Pancreas (tissue), 10 donors: ENCODE measurements at places on chromosomes 12 and 14. TPM values are rescaled to one million over a fixed set of nuclear protein-coding genes. Genes with fewer than 3 reads are reported as not detected.
A peak's percentile ranks its signal among the peaks of the same experiment; 100 is the strongest.

DNA sequence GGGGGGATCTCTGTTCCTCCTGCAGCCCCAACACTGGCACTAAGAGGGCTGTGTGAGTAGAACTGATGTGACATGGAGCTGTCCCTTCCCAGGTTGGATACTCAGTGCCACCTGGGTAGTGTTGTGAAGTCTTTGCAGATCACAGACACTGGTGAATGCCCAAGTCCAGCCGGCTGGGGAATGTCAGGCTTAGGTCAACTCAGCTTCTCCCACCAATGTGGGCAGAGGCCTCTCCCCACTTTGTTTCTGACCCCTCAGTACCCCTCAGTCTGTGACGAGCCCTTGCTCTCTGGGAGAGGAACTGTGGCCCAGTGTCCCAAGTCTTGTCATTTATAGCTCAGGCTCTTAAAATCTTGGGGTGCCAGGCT is 11.3 kb downstream of the SLC25A29 start:
- DNase-seq = no peak

The BHLHE41 gene
- polyA plus RNA-seq = 3.8 TPM

The AMHR2 gene
- polyA plus RNA-seq = 2.9 TPM

DNA sequence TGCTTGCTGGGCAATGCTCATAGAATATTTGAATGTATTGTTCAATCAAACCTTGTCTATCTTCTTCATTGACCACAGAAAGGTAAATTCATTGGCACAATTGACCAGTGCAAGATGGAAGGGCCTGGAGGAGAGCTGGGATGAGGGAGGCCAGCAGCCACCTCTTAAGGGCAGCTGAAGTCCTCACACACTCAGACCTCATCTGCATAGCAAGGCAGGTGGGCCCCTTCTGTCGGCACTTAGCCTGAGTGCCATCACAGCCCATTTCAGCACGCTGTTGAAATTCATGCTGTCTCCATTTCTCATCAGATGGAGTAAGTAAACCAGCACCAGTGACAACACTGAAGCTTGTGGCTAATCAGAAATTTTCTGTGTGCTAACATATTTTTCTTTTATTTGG is 25.4 kb upstream of the HMGA2 start:
- DNase-seq = no peak

GRCh38 chr14:52729925-52730708 is at the start of gene STYX:
TSS of gene STYX (plus strand) at chr14:52730166. CDS start at chr14:52730475, 309 bp downstream.
- DNase-seq = peak; percentile 98

The GLIPR1L1 gene
- polyA plus RNA-seq = not detected

GRCh38 chr12:46770501-46771183 is 55.2 kb downstream of the SLC38A4 start:
- peak; percentile 20 for DNase-seq

DNA sequence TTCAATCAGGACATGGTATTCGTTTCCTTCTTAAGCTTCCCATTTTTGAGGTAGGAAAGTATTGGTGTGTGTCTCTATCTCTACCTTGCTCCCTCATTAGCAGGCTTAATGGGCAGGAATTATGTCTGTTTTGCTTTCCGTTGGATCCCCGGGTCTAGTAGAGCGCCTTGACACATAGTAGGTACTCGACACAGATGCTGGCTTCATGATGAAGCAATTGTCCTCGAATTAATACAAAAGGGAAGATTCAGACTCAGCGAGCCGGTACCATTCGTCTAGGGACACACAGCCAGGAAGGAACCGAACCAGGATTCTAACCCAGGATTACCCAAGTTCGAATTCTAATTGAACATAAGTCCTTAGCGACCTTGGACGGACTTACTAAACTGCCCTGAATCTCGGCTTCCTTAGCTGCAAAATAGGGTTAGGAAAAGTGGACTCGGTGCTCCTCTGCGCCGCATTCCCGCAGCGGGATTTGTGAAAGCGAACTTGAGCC is 496 bp upstream of the ISCU start:
- DNase-seq = no peak

DNA sequence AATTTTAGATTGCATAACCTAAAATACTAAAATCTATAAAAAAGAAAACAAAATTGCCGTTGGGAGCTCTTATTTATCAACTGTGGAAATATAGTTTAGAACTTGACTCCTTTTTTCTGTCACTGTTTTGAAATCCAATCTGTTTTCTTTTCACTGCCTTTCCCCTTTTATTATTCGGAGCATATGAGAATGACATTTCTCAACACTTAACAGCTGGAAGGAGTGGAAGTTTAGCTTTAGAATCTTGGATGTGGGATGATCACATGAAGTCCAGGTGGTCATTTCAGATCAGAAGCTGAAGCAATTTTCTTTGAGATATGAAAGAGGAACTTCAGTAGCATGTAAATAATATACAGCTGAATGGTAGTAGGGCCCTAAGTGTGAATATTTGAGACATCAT is 16.7 kb downstream of the TRHDE start:
- no peak for DNase-seq

The TPPP2 gene
- polyA plus RNA-seq = 0.46 TPM

- no peak for DNase-seq
These were observed 10.6 kb downstream of the SEL1L start for GRCh38 chr14:81523016-81523415.

- DNase-seq = no peak
These were observed 50.7 kb upstream of the PTPRR start for GRCh38 chr12:70971001-70971794.

The SELPLG gene
- polyA plus RNA-seq = 0.61 TPM

DNA sequence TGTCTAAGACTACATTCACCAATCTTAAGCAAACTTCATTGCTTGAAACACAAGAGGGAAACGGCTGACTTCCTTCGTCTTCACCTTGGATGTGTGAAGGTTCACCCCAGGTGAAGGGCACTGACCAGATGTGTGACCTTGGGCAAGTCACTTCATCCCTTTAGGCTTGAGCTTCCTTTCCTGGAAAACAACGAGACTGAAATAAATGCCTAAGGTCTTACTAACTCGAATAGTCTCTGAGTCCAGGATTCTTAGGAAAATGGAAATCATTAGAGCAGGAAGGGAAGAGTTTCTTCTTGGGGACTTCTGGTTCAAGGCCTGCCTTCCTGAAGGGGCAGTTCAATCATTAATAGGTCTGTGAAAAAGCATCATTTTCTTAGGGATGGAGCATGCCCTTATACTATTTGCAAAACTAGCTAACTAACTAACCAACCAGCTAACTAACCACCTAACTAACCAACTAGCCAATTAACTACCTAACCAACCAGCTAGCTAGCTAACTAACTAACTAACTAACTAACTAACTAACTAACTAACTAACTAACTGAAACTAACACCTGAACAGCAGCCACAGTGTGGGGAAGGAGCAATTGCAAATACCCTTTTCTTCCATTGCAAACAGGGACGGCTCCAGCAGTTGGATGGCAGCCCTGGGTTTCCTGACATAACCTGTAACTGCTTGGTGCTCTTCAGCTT is 31.5 kb upstream of the EMP1 start:
- no peak for DNase-seq

The SLC24A4 gene
- polyA plus RNA-seq = 0.08 TPM

GRCh38 chr12:86349196-86349595 is 93.0 kb upstream of the MGAT4C start:
- no peak for DNase-seq

GRCh38 chr14:61188196-61188595 is 92.9 kb downstream of the TMEM30B start:
- DNase-seq = no peak

DNA sequence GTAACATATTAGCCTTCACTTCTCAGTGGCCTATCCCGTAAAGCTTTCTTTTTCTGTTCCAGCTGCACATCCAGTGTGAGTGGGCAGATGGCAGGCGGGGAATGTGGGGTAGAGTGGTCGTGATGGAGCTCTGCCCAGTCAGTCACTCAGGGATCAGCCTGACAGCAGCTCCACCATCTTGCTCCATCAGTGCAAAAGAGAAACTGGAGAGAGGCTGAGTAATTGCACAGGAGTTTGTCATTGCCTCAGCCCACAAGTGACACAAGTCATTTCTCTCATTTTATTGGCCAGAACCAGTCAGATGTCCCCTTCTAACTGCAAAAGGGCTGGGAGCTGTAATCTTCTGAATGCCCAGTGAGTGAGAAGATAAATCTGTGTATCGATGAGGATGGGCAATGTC is 66.5 kb downstream of the ATP23 start:
- DNase-seq = no peak

DNA sequence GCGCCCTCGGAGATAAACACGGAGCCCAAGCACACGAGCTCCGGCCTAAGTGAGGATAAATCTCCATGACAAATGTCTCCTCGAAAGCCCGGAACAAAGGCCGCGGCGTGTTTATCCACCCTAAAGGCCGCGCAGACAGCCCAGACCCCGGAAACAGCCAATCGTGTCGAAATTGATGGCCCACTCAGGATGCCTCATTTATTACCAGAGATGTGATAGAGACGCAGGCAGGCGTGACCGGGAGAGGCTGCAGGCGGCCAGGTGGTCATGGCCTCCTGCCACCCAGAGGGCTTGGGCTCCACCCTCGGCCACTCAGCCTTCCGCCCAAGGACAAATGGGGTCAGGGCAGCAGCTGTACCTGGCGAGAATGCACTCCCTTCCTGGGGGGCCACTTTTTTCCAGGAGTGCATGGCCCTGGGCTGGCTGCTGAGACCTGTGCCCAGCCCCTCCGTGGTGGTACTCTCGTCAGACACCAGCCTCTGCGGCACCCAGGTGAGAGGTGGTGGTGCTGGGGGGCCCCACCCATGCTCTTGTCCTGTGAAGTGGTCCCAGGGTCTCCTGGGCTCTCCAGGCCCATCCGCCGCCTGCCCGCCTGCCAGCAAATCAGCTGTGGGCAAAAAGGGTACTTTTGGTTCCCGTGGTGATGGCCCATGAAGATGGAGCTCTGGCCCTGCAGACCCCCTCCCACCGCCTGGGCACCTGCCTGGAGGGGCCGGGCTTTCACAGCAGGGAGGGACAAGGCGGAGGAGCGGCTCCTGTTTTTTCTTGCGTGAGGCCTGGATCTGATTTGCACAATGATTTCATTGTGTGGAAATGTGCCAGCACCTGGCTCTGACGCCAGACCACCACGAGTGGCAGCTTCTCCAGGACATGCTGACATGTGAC is 211.5 kb upstream of the C14orf180 start:
- no peak for DNase-seq

GRCh38 chr14:94387051-94388026 is 1.1 kb downstream of the SERPINA1 start:
- DNase-seq = no peak

The CAPZA3 gene
- polyA plus RNA-seq = 1.8 TPM

DNA sequence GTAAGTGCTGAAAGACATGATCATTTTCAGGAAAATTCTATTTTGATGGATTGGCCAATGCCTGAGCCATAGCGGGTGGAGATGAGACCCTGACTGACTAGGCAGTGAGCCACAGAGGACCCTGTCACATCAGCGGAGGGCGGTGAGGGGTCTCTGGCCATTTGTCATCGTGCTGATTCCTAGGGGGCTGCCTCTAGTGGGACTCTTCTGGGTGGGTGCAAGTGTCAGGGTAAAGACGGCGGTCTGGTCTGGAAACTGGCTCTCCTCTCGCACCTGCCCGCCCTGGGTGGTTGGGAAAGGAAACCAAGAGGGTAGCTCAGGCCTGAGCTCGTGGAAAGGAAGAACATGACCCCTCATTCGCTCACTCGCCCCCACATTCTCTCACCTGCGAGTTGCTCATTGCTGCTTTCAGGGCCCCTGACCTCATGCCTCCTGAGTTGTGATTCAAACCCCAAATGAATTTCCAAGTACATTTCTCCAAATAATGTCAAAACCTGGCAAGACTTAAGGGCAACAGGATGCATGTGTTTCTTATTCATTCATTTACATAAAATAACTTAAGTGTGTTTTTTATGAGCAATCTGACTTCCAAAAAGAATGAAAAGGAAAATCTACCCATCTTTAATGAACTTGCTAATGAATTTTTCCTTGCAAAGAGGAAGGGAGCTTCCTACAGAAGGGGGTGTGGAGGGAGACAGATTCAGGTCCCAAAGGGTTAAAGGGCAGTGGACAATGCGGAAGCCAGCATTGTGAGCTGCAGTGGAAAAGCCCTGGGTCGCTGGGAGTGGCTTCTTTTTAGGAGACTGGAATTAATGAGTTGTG is 12.8 kb downstream of the MEG3 start:
- peak; percentile 32 for DNase-seq

DNA sequence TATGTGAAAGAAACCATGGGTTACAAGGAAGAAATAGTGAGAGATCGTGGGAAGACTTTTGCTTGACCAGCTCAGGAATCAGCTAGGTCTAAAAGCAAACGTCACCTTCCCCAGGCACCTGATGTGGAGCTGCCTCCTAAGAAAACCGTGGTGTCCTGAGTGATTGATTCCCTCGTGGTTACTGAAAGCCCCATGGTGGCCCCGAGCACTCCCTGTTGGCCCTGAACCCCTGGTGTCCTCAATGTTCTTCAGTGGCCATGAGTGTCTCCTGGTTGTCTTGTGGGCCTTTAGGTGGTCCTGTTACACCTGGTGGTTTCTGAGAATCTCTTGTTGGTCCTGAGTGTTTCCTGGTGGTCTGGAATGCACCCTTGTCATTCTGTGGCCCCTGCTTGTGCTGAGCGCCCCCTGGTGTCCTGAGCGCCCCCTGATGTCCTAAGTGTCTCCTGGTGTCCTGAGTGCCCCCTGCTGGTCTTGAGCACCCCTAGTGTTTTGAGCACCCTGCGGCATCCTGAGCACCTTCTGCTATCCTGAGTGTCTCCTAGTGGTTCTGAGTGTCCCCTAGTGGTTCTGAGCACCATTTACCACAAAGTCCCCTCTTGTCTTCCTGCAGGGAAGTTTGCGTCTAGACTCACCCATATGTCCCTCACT is 518.7 kb downstream of the TMEM121 start:
- peak; percentile 40 for DNase-seq

The GABARAPL1 gene
- polyA plus RNA-seq = 92.7 TPM

- no peak for DNase-seq
These were observed 88.5 kb upstream of the DACT1 start for GRCh38 chr14:58549105-58549757.

The FBXL14 gene
- 5.0 TPM for polyA plus RNA-seq

The CLEC4D gene
- polyA plus RNA-seq = not detected

The TMEM179 gene
- polyA plus RNA-seq = 35.3 TPM

- no peak for DNase-seq
These were observed 1512.4 kb upstream of the FLRT2 start for GRCh38 chr14:84017495-84017894.

GRCh38 chr12:86914721-86915120 is 658.5 kb upstream of the MGAT4C start:
- no peak for DNase-seq

- DNase-seq = no peak
These were observed 4.1 kb upstream of the IFNG start for GRCh38 chr12:68163560-68164081.

DNA sequence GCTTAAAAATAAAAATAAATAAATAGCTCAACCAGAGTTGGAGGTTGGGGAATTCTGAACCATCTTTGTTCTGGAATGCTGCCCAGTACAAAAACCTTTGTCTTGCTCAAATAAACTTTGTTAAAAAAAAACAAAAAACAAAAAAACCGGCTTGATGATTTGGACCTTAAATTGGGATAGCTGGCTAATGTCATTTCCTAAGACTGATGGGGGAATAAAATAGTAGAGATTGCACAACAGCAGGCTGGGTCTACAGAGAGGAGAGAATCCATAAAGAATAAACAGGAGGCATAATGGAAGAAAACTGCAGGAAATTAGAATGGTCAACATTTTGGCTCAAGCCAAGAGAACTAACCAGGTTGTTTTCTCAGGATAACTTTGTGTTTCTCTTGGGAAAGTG is 370.9 kb downstream of the AEBP2 start:
- no peak for DNase-seq

The RIPK3 gene
- polyA plus RNA-seq = 12.9 TPM

GRCh38 chr12:19643635-19644034 is 204.3 kb downstream of the AEBP2 start:
- DNase-seq = no peak

The KRT3 gene
- not detected for polyA plus RNA-seq

- no peak for DNase-seq
These were observed 21.9 kb upstream of the EID3 start for GRCh38 chr12:104281636-104282035.

- DNase-seq = peak; percentile 8
These were observed 10.9 kb downstream of the HDAC7 start for GRCh38 chr12:47808574-47809365.
